ENCODE measurements at places on chromosomes 3 and 15.

- no peak for DNase-seq
Measured at GRCh38 chr3:53159156-53160060, 1.6 kb upstream of the PRKCD start.

DNA sequence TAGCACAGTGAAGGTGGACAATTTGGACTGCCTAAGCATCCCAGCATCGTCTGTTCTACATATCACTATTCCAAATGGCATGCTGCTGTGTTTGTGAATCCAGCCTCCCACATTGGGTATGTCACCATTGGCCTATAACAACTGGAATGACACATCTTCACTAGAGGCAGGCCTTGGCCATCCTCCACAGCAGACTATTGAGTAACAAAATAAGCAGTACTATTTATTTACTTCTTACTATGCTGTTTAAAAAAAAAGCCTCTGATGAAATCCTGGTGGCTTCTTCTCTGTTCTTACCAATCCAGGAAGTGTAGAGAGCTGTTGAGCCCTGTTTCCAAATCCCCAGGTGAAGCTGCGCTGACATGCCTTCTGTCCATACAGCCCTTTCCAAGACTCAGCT, 30.6 kb upstream of the CERS3 start:
- no peak for DNase-seq

DNA sequence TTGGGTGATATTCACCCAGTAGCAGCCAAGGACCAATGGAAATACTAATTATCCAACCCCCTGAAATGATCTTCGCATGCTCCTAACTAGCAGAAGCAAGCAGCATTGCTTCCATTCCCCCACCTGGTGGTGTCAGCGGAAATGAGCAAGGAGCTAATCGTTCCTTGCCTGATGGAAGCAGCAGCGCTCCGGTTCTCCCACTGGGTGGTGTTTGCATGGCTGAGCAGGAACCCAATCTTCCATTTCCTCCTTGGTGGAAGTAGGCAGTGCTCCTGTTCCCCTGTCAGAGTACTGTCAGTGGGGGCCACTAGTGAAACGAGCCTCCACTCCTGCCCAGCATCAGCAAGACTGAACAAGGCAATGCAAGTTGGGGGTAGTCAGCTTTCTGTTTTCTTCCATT, 311.5 kb downstream of the CACNA2D3 start:
- DNase-seq, result no peak

- peak; percentile 63 for DNase-seq
Measured at GRCh38 chr15:84604826-84605553, 4.2 kb downstream of the ZSCAN2 start.

- DNase-seq, result no peak
Measured at GRCh38 chr15:25439369-25439836, 579 bp upstream of the UBE3A start.

GRCh38 chr3:136667081-136667480, 85.1 kb downstream of the STAG1 start:
- no peak for DNase-seq

DNA sequence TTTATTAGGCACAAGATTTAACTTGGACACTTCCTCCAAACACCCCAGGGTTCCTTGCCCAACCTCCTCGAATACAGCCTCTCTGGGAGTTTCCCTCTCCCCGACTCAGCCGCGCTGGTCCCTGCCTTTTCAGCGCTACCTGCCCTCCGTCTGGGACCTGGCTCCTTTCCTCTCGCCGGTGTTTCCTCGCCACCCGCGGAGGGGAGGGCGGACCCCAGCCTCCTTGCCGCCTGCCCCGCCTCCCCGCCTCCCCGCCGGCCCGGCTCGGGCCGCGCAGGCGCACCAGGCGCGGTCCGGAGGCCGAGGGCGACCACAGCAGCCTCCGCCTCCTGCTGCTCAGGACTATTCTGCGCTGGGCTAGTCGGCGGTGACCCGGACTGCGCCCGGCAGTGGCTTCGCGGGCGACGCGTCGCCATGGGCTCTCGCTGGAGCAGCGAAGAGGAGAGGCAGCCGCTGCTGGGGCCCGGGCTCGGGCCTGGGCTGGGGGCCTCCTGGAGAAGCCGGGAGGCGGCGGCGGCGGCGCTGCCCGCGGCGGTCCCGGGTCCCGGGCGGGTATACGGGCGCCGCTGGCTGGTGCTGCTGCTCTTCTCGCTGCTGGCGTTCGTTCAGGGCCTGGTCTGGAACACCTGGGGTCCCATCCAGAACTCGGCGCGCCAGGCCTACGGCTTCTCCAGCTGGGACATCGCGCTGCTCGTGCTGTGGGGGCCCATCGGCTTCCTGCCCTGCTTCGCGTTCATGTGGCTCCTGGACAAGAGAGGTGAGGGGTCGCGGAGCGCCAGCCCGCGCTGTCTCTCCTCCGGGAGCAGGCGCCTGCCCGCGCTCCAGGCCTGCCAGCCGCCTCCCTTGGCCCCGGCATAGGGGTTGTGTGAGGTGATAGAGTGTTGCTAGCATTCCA, at the start of gene SLC49A4:
Gene SLC49A4, plus strand, starts transcription at position 291 of the 895 bp plus-strand sequence. Its CDS starts 124 bp downstream, at position 415.
- DNase-seq, result peak; percentile 62

DNA sequence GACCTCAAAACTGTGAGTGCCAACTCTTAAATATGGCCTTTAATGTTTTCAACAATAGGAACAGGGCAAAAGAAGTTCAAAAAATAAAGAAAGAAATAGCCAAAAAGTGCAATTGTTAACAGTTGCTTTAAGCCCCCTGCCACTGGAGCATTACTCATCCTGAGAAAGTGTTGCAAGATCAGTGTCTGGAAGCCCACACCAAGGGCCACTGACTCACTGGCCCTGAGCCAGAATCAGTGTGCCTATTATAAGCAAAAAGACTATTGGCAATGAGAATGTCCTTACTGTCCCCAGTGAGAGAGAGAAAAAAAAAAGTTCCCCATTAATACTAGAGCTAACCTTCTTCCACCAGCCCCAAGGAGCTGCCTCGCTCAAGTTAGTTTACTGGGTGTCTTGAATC, 480.1 kb upstream of the ZNF385D start:
- no peak for DNase-seq

GRCh38 chr3:24088782-24089181, 143.7 kb downstream of the NR1D2 start:
- no peak for DNase-seq

DNA sequence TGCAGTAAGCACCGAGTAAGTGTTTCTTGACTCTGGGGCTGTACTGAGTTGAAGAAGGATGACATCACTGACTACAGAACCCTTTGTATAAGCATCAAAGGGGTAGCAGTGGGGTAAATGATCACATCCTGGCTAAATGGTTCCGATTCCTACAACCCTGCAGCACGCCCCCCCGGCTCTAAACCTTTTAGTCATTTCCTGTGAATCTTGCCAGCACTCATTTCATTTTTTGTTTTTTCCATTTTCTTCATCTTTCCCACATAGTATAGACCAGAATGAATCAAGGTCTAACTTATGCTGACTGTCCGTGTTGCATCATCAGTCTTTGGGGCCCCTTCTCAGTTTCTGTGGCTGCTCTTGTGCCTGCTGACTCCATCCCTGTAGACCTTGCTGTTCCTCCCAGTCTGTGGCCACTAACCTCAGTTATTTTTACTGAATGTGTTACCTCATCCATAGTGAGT, 383.1 kb upstream of the TPRG1 start:
- DNase-seq, result peak; percentile 85

DNA sequence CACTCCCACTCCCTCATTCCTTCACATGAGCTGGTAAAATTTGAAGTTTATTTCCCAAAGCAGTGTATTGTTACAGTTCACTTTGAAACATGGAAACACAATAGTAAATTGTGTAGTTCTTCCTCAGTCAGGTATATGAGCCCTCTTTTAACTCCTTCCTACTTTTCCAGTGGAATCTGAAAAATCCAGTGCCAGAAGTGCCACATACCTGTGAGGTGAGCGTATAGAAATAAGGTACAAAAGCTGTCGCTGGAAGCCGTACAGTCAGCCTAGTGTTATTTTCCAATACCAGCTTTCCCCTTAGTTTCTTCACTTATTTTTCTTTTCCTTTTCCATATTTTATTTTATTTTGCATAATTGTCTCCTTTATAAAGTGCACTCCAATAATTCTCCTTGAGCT, 81.7 kb upstream of the CADM2 start:
- no peak for DNase-seq

DNA sequence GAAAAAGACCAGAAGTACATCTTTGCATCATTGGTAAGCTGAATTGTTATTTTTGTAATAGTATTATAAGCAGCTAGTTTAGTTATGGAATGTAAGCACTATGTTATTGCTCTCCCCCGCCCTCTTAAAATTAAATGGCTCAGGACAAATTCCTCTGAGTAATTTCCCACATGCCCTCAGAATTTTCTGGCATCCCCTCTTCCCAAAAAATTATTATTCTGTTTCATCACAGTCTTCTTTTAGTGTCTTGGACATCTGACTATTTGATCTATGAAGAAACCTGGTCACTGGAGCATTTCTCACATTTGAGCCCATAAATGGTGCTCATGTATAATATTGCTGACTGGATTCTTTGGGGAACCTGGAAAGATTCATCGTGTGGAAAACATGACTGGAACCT, 68.3 kb downstream of the KLHL25 start:
- DNase-seq, result no peak

DNA sequence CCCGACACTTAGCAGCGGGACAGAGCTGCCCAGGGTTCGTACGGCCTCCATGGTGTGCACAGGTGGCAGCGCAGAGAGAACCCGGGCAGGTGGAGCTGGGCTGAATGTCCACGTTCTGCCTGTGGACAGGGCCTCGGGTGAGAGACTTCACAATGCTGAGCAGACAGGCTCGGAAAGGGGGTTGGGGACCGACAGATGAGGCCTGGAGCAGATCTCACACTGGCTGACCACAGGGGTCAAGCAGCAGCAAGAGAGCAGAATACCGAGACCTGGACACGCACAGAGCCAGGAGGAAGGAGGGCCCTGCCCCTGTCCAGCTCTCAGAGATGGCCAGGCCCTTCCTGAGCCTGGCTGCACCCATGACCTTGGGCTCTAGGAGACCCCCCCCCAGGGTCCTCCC, 83.0 kb downstream of the VGLL4 start:
- DNase-seq, result no peak

DNA sequence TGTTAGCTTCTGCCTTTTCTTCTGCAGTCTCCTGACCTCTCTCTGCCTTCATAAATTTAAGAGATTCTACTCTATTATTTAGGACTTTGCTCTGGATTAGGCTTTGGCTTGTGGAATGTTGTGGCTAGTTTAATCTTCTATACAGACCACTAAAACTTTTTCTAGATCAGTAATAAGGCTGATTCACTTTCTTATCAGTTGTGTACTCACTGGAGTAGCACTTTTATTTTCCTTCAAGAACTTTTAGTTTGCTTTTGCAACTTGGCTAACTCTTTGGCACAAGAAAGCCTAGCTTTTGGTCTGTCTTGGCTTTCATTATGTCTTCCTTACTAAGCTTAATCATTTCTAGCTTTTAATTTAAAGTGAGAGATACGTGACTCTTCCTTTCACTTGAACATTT, 265.5 kb upstream of the TBC1D5 start:
- DNase-seq, result no peak

GRCh38 chr3:9192248-9193025, 57.0 kb downstream of the SRGAP3 start:
- no peak for DNase-seq

DNA sequence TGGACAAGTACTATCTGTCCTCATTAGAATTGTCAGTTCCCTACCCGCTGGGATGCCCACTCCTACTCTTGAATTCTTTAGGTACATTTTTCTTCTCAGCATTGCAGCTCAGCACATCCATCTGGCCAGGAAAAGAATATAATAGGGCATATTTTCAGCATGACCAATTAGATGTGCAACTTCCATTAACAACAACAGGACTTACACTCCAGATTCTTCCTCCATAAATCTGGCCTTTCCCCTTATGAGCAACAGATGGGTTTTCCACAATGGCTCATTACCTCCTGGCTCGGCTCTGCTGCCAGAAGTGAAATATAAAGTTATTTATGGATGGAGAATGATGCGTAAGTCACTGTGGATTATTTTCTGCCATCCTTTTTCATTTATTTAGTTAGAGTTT, 443.8 kb upstream of the TGFBR2 start:
- no peak for DNase-seq

GRCh38 chr3:29373131-29373680, 92.3 kb downstream of the RBMS3 start:
- no peak for DNase-seq

DNA sequence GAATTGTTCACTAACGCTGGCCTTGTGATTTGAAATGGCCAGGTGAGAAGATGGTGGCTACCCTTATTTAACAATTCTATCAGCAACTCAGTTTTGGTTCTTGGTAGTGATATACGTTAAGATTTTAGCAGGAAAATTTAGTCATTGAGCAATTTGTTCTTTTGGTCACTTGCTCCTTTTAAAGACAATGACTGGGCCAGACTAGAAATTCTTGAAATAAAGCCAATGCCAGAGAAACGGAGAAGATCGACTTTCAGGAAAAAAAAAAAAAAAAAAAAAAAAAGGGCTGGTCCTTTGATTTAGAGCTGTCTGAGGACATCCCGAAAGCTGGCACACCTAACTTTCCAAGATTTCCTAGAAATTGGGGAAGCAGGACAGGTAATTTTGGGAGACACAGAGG, 178.5 kb downstream of the FNDC3B start:
- no peak for DNase-seq

DNA sequence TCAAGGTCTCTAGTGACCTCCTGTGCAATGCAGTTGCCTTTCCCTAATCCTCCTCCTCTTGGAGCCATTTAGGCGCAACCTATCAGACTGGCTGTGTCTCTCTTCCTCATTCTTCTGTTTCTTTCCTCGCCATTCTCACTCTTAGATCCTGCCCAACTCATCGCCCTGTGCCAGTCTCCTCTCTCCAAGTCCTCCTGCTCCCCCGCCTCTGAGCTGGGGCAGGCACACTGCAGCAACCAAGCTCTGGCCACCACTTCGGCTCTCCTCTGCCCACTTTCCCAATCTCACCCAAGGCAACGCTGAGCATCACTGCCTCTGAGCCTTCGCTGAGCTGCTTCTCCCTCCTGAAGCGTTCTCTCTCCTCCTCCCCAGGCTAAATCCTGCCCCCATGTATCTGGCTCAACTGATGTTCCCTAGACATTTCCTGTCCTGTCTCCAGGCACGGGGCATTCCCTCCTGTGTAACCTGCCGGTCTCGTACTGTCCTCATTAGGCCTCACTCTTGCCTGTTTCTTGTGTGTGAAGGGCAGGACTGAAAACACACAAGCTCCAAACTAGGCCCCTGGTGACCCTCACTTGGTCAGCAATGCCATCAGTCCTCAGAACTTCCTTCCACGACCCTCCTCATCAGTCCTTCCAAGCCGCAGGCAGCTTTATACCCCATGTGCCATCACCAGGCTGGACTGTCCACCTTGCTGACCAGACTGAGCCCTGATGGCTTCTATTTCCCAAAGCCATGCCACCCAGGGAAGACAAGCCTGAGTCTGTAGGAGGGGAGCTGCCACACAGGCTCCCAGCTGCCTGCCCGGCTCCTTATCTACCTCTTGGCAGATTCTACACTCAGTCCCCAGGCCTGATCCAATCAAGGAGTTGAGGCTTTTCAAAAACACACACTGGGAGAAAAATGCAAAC, 85.6 kb downstream of the SEC22A start:
- no peak for DNase-seq
